ENCODE measurements at places on chromosomes 4 and X.

- no peak for DNase-seq
These were observed 5.0 kb downstream of the LNX1 start for GRCh38 chr4:53586121-53586816.

- DNase-seq, result no peak
These were observed 38.5 kb upstream of the KLF3 start for GRCh38 chr4:38625508-38625907.

- DNase-seq, result no peak
These were observed 311.0 kb downstream of the CENPC start for GRCh38 chr4:67234296-67234695.

DNA sequence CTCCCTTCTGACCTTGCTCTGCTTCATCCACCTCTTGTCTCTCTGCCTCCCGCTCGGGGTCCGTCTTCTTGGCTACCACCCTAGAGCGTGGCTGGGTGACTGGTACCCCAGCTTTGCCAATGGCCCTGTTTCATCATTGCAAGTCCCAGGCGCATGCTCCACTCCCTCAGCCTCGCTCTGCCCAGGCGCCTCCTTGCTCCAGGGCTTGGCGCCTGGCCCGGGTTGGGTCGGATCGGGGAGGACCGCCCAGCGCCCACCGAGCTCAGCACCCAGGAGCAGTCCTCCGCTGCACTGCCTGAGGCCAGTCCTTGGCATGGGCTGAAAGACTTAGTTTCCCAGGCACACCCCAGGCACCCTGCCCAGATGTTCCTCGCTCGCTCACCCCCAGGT is 577 bp downstream of the BGN start:
- DNase-seq, result no peak

GRCh38 chr4:90057091-90057490 is 70.1 kb upstream of the CCSER1 start:
- no peak for DNase-seq

DNA sequence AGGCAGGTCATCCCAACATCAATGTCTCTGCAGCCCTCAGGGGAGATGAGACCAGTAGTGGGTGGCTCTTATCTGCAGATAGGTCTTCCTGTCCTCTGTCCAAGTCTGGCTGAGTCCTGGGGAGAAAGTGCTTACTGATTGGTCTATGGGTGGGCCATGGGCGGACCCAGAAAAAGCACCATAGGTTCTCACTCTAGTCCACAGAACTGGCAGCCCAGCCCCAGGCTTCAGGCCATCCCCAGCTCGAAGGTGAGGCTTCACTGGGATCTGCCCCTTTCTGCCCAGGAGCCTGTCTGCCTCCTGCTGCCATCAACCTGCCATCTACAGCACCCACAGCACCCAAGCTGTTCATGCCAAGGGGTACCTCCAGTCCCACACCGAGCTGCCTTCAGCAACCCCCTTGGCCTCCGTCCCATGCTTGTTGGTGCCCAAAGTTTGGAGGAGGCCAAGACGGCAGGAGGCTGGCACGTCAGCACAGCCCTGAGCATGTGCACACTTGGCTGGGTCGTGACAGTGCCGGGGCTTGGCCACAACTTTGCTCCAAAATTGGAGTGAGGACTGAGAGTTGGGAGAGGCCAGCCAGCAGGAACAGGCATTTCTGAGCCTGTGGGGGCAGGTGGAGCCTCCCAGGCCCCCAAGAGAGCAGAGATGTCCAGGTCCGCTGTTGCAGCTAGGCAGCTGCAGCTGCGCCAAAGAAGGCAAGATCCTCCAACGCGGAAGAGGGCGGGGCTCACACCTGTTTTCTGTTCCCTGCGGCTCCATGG is 99.6 kb downstream of the IQCM start:
- DNase-seq, result no peak

DNA sequence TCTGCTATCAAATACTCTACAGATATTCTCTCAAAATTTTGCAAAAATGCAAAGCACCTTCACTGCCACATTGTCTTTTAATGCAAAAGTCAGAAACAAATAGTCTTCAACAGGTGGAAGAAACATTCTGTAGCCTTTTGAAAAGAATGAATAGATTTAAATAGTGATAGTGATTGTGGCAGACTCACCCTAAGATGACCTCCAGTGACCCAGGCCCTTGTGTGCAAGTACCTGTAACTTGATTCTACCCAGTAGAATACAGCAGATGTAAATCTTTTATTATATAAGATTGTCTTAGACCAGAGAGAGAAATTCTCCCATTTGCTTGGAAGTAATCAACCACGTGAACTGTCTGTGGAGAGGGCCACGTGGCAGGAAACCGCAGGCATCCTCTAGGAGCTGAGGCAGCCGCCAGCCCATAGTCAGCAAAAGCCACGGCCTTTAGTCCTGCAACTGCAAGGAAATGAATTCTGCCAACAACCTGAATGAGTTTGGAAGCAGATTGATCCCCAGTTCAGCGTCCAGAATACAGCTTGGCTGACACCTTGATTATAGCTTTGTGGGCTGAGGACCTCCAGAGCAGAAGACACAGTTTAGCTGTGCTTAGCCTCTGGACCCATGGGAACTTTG is 272.5 kb downstream of the ARHGAP10 start:
- DNase-seq, result no peak

DNA sequence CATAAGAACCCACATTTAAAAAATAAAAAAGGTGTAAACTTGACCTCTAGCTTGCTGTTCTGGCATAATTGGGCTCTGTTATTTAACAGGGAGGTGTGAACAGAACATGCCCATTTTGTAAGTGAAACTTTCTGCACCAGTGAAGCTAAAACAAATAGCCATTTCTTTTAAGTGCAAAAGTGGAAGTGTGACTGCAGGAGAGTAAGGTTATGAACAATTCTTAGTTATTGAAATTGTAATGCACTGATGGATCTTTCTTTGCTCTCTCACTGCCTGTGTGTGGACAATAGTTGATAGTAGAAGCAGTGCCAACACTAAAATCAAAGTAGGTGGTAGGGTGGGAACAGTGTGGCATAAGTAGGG is 12.6 kb downstream of the P2RY10 start:
- no peak for DNase-seq

- DNase-seq, result no peak
These were observed 612.7 kb downstream of the KCTD8 start for GRCh38 chr4:43835869-43836268.

GRCh38 chr4:174910271-174910670 is 7.9 kb upstream of the ADAM29 start:
- DNase-seq, result no peak

- DNase-seq, result no peak
These were observed 236.7 kb downstream of the SLITRK2 start for GRCh38 chrX:146054311-146054710.

GRCh38 chrX:34859191-34859590 is 83.4 kb upstream of the FAM47B start:
- DNase-seq, result no peak

All from stimulated activated CD4-positive, alpha-beta T cell treated with anti-CD3 and anti-CD28 coated beads, Interleukin-1b, Interleukin-23, amount 100 ng/mL, for 24 hours (primary cell).